H1 (cell line): ENCODE measurements at places on chromosomes 2 and 18.

GRCh38 chr18:79789091-79789891 lies 8.4 kb upstream of the KCNG2 start:
- no peaks in the 10 kb centered on the region for H3K4me1 ChIP-seq
- no peak overlapping the region for H3K4me3 ChIP-seq
- no peak for DNase-seq

- no peaks in the 10 kb centered on the region for H3K36me3 ChIP-seq
- DNase-seq = peak; percentile 60
- no peak overlapping the region for H3K27ac ChIP-seq
- no peaks in the 10 kb centered on the region for H3K4me1 ChIP-seq
- H3K4me3 ChIP-seq = no peak overlapping the region
Measured at GRCh38 chr2:183678908-183679307, 554.7 kb downstream of the NUP35 start.

- H3K27ac ChIP-seq = no peak overlapping the region
- H3K4me1 ChIP-seq = peaks cover 2% of the 10 kb centered on the region; the same call in 1 of the 2 replicates
- H3K36me3 ChIP-seq = no peaks in the 10 kb centered on the region
- no peak for DNase-seq
- no peak overlapping the region for H3K4me3 ChIP-seq
- H3K27me3 ChIP-seq = no peaks in the 10 kb centered on the region
Measured at GRCh38 chr2:209663139-209663538, 108.5 kb upstream of the UNC80 start.

- H3K4me3 ChIP-seq = no peak overlapping the region; the same call in 1 of the 2 replicates
- no peaks in the 10 kb centered on the region; the same call in 1 of the 2 replicates for H3K4me1 ChIP-seq
- no peaks in the 10 kb centered on the region for H3K27me3 ChIP-seq
- H3K27ac ChIP-seq = no peak overlapping the region
Measured at GRCh38 chr18:52190631-52191030, 149.4 kb upstream of the DCC start.

- no peak overlapping the region for H3K4me3 ChIP-seq
- H3K27me3 ChIP-seq = no peaks in the 10 kb centered on the region
- H3K4me1 ChIP-seq = no peaks in the 10 kb centered on the region
- no peak for DNase-seq
- no peak overlapping the region for H3K27ac ChIP-seq
Measured at GRCh38 chr18:53486296-53486695, 738.2 kb downstream of the MBD2 start.

- H3K4me1 ChIP-seq = no peaks in the 10 kb centered on the region; the same call in 1 of the 2 replicates
- no peaks in the 10 kb centered on the region for H3K36me3 ChIP-seq
- no peak for DNase-seq
- H3K4me3 ChIP-seq = no peak overlapping the region
- H3K27me3 ChIP-seq = no peaks in the 10 kb centered on the region
- no peak overlapping the region for H3K27ac ChIP-seq
Measured at GRCh38 chr2:152443771-152444170, 108.8 kb downstream of the FMNL2 start.

GRCh38 chr2:168278424-168278888 lies 31.1 kb upstream of the STK39 start:
- DNase-seq = no peak
- H3K4me1 ChIP-seq = no peaks in the 10 kb centered on the region
- H3K27ac ChIP-seq = no peak overlapping the region
- H3K27me3 ChIP-seq = no peaks in the 10 kb centered on the region
- no peak overlapping the region for H3K4me3 ChIP-seq

GRCh38 chr18:54392543-54393023 lies 34.9 kb downstream of the C18orf54 start:
- no peak for DNase-seq
- H3K27me3 ChIP-seq = no peaks in the 10 kb centered on the region
- no peaks in the 10 kb centered on the region for H3K36me3 ChIP-seq
- H3K4me3 ChIP-seq = no peak overlapping the region
- H3K4me1 ChIP-seq = peaks cover 4% of the 10 kb centered on the region; the same call in 1 of the 2 replicates

DNA sequence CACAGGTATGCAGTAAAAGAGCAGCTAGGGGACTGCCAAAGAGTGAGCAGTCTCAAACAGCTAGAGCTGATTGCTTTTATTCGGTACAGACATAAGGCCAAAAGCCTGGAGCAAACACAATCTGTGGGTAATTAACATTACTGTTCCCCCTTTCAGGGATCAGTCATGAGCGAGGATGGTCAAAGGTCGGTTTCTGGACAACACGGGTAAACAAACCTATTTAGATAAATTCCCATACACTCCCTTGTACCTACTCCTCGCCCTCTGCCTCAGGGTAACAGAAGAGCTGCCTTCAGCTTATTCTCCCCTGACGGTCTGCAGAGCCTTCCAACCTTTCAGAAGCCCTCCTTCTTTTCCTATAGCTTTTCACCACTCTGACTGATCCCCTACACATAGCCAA lies 586.0 kb downstream of the SUCLG1 start:
- no peak for DNase-seq
- H3K4me3 ChIP-seq = no peak overlapping the region
- no peaks in the 10 kb centered on the region for H3K27me3 ChIP-seq
- no peaks in the 10 kb centered on the region for H3K4me1 ChIP-seq

GRCh38 chr2:136306836-136307235 lies 188.9 kb upstream of the CXCR4 start:
- no peaks in the 10 kb centered on the region for H3K36me3 ChIP-seq
- H3K4me1 ChIP-seq = no peaks in the 10 kb centered on the region
- no peaks in the 10 kb centered on the region for H3K27me3 ChIP-seq
- H3K27ac ChIP-seq = no peak overlapping the region
- DNase-seq = no peak

GRCh38 chr2:215439980-215440512 lies 4.2 kb upstream of the FN1 start:
- H3K27me3 ChIP-seq = no peaks in the 10 kb centered on the region
- no peaks in the 10 kb centered on the region for H3K36me3 ChIP-seq
- no peaks in the 10 kb centered on the region for H3K4me1 ChIP-seq
- no peak for DNase-seq
- H3K27ac ChIP-seq = no peak overlapping the region

DNA sequence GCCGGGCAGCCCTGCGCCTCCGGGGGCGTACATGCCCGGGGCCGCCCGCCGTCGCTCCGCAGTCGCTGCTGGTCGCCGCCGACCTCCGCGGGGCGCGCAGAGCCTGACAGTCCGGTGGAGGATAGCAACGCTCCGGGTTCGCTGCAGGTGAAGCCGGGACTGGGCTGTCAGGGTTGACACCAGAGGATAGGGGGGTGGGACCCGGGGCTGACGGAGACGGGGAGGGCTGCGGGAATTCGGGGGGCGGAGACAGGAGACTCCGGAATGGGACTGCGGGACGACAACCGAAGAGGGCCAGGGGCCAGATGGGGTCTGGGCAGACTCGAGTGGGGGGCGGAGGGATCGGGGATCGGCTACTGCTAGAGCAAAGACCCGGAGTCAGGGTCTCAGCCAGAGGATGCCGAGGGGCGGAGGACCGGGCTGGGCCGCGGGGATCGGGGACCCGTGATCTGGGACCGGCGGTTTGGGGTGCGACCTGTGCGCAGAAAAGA lies 403 bp downstream of the TMEM127 start:
- DNase-seq = no peak
- H3K4me3 ChIP-seq = peak overlapping the region; percentile 89
- no peak overlapping the region; the same call in 1 of the 2 replicates for H3K27ac ChIP-seq
- H3K36me3 ChIP-seq = peaks cover 22% of the 10 kb centered on the region
- peaks cover 2% of the 10 kb centered on the region; the same call in 1 of the 2 replicates for H3K4me1 ChIP-seq

DNA sequence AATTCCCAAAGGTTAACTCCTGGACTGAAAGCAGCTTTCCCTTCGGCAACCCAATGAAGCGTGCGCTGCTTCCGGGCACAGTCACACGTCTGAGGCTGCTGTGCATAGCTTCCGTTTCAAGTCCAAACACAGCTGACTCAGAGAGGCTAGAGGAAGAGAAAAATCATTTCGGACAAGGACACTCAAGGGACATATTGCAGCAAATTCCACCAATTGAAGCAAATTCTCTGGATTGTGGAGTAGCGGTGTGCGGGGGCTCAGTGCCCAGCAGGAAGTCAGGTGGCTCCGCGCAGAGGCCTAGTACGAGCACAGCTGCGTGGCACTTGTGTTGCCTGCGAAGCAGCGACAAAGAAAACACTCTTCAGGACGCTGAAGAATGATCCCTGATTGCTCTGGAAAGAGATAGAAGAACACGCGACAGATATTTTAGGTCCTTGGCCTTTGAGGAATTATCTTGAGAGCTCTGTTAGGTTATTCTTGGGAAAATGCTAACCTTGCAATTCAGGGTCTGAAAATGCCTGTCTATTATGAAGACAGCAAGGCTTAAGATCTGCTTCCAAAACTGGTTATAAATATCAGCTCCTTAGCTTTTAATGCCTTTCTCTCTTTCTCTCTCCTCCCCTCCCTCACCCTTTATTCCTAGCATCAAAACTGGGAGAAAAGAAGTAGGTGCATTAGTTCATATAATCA lies 352.6 kb upstream of the DLGAP1 start:
- no peaks in the 10 kb centered on the region for H3K36me3 ChIP-seq
- no peaks in the 10 kb centered on the region for H3K4me1 ChIP-seq
- no peaks in the 10 kb centered on the region for H3K27me3 ChIP-seq
- no peak overlapping the region for H3K4me3 ChIP-seq

GRCh38 chr2:148021886-148022285 lies 995 bp downstream of the MBD5 start:
- no peak overlapping the region for H3K27ac ChIP-seq
- DNase-seq = no peak
- H3K4me1 ChIP-seq = no peaks in the 10 kb centered on the region
- H3K27me3 ChIP-seq = no peaks in the 10 kb centered on the region

GRCh38 chr18:42814618-42815017 lies 300.9 kb downstream of the RIT2 start:
- H3K27me3 ChIP-seq = no peaks in the 10 kb centered on the region
- no peak overlapping the region for H3K27ac ChIP-seq
- H3K4me3 ChIP-seq = no peak overlapping the region

- no peaks in the 10 kb centered on the region for H3K27me3 ChIP-seq
- no peak overlapping the region for H3K27ac ChIP-seq
- no peaks in the 10 kb centered on the region for H3K4me1 ChIP-seq
- no peak overlapping the region for H3K4me3 ChIP-seq
- no peak for DNase-seq
Measured at GRCh38 chr18:45139478-45139877, 458.8 kb downstream of the SETBP1 start.

DNA sequence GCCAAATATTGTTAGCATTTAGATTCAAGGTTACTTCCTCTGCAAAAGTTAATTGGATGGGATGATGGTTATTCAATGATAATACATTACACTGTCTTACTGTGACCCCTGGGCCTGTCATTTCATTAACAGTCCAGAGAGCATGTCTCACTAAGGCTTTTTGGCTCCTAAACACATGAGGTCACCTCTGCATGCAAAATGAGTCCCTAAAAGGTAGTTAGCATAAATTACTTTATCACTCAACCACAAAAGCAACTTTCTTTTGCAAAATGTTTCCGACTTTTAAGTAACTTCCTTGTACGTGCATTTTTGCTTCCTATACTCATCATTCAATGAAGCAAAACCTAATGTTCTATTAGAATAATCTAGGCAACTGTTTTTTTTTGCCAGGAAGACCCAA lies 16.8 kb upstream of the AGFG1 start:
- H3K27me3 ChIP-seq = no peaks in the 10 kb centered on the region
- H3K4me3 ChIP-seq = no peak overlapping the region
- H3K36me3 ChIP-seq = no peaks in the 10 kb centered on the region
- DNase-seq = no peak
- no peaks in the 10 kb centered on the region; the same call in 1 of the 2 replicates for H3K4me1 ChIP-seq
- H3K27ac ChIP-seq = no peak overlapping the region

GRCh38 chr2:82879803-82880202 lies 1579.3 kb downstream of the SUCLG1 start:
- no peaks in the 10 kb centered on the region for H3K36me3 ChIP-seq
- H3K27me3 ChIP-seq = no peaks in the 10 kb centered on the region
- DNase-seq = no peak
- H3K4me1 ChIP-seq = no peaks in the 10 kb centered on the region
- H3K27ac ChIP-seq = no peak overlapping the region

GRCh38 chr2:80167284-80167808 lies 137.2 kb downstream of the LRRTM1 start:
- no peak overlapping the region for H3K27ac ChIP-seq
- no peaks in the 10 kb centered on the region for H3K27me3 ChIP-seq
- no peak for DNase-seq
- no peaks in the 10 kb centered on the region for H3K4me1 ChIP-seq
- no peak overlapping the region for H3K4me3 ChIP-seq
- H3K36me3 ChIP-seq = no peaks in the 10 kb centered on the region

GRCh38 chr18:46408334-46408987 lies 248.6 kb downstream of the LOXHD1 start:
- H3K27me3 ChIP-seq = no peaks in the 10 kb centered on the region
- no peaks in the 10 kb centered on the region for H3K36me3 ChIP-seq
- no peak overlapping the region for H3K27ac ChIP-seq

DNA sequence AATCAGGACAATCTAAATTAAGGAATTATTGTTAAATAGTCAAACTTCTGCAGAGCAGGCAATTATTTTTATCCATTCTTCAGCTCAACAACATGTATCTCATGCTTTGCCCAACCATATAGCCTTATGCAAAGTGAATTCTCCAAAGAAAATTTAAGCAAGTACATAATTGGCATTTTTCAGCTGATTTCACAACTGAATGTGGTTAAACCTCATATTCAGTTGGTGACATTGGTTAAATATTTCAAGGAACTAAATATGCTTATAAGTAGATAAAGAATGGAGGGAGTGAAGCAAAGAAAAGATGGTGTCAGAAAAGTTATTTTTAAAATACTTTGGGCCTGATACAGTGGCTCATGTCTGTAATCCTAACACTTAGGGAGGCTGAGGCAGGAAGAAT lies 816.2 kb downstream of the NRXN1 start:
- H3K27ac ChIP-seq = no peak overlapping the region
- no peaks in the 10 kb centered on the region for H3K4me1 ChIP-seq
- H3K36me3 ChIP-seq = no peaks in the 10 kb centered on the region
- no peak overlapping the region for H3K4me3 ChIP-seq
- no peak for DNase-seq

- no peak overlapping the region for H3K4me3 ChIP-seq
- H3K36me3 ChIP-seq = no peaks in the 10 kb centered on the region
- H3K27ac ChIP-seq = no peak overlapping the region
- no peaks in the 10 kb centered on the region for H3K4me1 ChIP-seq
Measured at GRCh38 chr2:126936219-126936723, 37.6 kb downstream of the TEX51 start.

GRCh38 chr2:20077411-20077940 lies 26.0 kb upstream of the LAPTM4A start:
- H3K4me1 ChIP-seq = peaks cover 4% of the 10 kb centered on the region
- no peaks in the 10 kb centered on the region for H3K27me3 ChIP-seq
- H3K27ac ChIP-seq = no peak overlapping the region
- no peaks in the 10 kb centered on the region for H3K36me3 ChIP-seq
- H3K4me3 ChIP-seq = no peak overlapping the region

- H3K4me1 ChIP-seq = no peaks in the 10 kb centered on the region
- no peak for DNase-seq
- no peak overlapping the region for H3K4me3 ChIP-seq
- H3K36me3 ChIP-seq = no peaks in the 10 kb centered on the region
- H3K27me3 ChIP-seq = no peaks in the 10 kb centered on the region
- H3K27ac ChIP-seq = no peak overlapping the region
Measured at GRCh38 chr2:182228073-182228473, 198.8 kb downstream of the PDE1A start.

GRCh38 chr18:37460604-37461003 lies 105.0 kb downstream of the CELF4 start:
- no peaks in the 10 kb centered on the region for H3K36me3 ChIP-seq
- DNase-seq = no peak
- no peaks in the 10 kb centered on the region; the same call in 1 of the 2 replicates for H3K4me1 ChIP-seq
- no peaks in the 10 kb centered on the region; the same call in 1 of the 2 replicates for H3K27me3 ChIP-seq
